ENCODE measurements at places on chromosomes 2 and 18. TPM values are rescaled to one million over a fixed set of nuclear protein-coding genes. Genes with fewer than 3 reads are reported as not detected.

Gene DSG2
- total RNA-seq, result 0.16 TPM

Gene GPAT2
- total RNA-seq, result 11.7 TPM

GRCh38 chr2:80080957-80081356 lies 223.6 kb downstream of the LRRTM1 start:
- DNase-seq, result no peak

Gene ALPI
- not detected for total RNA-seq

Gene KCMF1
- total RNA-seq, result 74.8 TPM

DNA sequence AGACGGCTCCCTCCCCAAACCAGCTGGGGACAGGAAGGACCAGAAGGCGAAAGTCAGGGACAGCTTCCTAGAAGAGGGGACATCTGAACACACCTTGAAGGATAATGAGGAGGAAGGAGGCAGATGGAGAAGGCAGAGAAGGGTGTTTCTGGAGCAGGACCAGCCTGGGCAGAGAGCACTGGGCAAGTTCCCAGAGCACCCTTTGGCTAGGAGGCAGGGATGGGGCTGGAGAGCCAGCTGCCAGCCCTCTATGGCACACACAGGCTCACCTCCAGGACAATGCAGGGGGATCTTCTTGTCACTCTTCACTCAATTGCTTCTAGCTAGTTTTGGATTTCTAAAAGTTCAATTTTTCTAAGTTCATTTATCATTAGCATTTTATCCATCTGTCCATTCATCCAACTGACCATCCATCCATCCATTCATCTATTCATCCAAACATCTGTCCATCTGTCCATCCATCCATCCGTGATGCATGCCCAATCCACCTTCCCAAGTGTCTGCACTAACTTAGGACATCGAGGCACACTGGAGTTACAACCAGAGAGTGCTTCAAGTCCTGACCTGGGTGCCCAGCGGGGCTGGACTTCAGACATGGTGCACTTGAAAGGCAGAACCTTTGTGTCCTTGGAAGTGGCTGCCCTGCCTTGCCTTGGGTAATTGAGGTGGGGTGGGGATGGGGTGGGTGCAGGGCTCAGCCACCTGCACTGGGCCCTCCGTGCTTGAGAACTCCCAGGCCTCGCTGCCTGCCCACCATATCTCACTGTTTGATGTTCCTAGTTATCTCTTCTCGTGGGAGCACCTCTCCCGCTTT lies 42.5 kb downstream of the INHBB start:
- DNase-seq, result no peak

GRCh38 chr2:30235008-30235655 lies 3.8 kb downstream of the LBH start:
- peak; percentile 43 for DNase-seq

- DNase-seq, result no peak
Measured at GRCh38 chr2:162343492-162343823, 474 bp upstream of the GCA start.

Gene CHRND
- not detected for total RNA-seq

Gene ST3GAL5
- total RNA-seq, result 44.1 TPM

DNA sequence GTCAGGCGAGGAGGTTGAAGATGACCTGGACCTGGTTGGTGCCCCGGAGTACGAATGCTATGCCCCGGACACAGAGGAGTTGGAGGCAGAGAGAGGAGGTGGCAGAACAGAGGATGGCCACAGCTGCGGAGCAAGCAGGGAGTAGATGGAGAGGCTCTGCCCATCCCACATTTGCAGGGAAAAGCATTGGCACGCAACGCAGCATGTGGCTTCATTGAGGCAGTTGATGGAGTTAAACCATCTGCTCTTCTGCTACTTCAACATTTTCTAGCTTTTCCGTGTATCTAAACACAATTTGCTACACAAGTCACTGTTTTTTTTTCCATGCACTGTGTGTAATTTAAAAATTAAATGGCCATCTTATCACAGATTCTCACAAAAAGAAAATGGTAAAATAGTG lies 11.8 kb downstream of the RBFA start:
- DNase-seq, result no peak

GRCh38 chr2:198383392-198383791 lies 579.0 kb downstream of the PLCL1 start:
- DNase-seq, result no peak

- no peak for DNase-seq
Measured at GRCh38 chr2:217636991-217637561, 365.7 kb downstream of the TNS1 start.

DNA sequence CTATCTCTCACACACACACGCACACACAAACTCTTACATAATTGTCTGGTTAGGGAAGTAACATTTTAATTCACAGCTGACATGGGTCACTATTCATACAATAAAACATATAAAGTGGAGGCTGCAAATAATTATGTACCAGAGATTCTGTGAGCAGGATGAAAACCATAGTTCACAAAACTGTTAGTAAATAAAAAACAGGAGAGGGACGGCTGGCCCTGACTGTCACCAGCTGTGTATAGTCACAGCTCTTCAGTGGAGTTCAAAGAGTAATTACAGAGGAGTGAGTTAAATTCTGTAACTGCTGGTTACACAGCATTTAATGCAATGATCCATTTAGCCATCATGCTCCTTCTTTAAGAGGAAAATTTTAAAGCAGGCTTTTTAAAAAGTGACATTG lies 76.9 kb downstream of the NRXN1 start:
- no peak for DNase-seq

Gene AKAIN1
- total RNA-seq, result not detected

DNA sequence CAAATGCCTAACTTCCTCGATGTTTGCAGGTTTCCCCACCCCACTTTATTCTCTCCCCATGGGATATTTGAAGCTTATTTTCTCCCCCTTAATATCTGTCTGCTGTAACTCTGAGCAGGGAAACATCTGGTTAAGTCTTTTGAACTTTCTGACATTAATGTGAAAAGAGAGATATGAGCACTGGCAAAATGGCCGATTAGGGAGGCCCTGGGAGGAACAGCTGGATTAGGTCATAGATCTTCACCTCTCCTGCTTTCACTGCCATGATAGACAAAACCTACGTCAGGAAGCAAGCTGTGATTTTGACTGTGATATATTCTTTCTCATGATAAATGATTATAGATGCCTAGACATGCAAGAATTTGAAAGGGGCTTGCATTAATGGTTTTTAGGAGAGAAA lies 43.6 kb downstream of the LYPD6B start:
- no peak for DNase-seq

- no peak for DNase-seq
Measured at GRCh38 chr2:231933916-231934401, 7.8 kb upstream of the NPPC start.

Gene CTLA4
- total RNA-seq, result 1.5 TPM

Gene ANKRD12
- total RNA-seq, result 198 TPM

DNA sequence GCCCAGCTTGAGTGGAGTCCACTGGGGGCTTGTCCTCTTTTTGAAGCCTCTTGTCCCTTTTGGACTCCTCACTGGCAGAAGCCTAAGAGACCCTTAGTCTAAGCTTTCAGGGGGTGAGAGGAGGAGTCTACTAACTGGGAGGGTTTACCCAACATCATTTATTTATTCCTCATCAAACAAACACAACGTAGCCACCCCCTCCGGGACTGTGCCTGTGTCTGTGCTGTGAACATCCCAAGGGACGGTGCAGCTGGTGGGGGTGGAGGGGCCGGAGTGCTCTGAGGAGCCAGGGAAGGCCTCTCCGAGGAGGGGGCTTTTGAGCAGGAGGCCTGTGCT lies 42.7 kb upstream of the TAF1B start:
- DNase-seq, result no peak

Gene LAMA1
- total RNA-seq, result not detected

- DNase-seq, result peak; percentile 6
Measured at GRCh38 chr2:86225581-86225980, 26.3 kb downstream of the MRPL35 start.

- no peak for DNase-seq
Measured at GRCh38 chr2:83531206-83531826, 927.8 kb downstream of the SUCLG1 start.

GRCh38 chr2:59935005-59935404 lies 618.4 kb downstream of the BCL11A start:
- no peak for DNase-seq

GRCh38 chr2:11726384-11726783 lies 20.0 kb upstream of the LPIN1 start:
- no peak for DNase-seq

Data from naive thymus-derived CD8-positive, alpha-beta T cell (primary cell).